Activated naive CD8-positive, alpha-beta T cell treated with anti-CD3 and anti-CD28 coated beads, Interleukin-2, amount 50 U/mL, for 16 hours (primary cell): ENCODE measurements at places on chromosomes 7 and 10.

- DNase-seq = no peak
These were observed 411.5 kb downstream of the SFMBT2 start for GRCh38 chr10:6999232-6999925.

GRCh38 chr7:15612205-15612604 is 50.4 kb upstream of the AGMO start:
- DNase-seq = no peak

DNA sequence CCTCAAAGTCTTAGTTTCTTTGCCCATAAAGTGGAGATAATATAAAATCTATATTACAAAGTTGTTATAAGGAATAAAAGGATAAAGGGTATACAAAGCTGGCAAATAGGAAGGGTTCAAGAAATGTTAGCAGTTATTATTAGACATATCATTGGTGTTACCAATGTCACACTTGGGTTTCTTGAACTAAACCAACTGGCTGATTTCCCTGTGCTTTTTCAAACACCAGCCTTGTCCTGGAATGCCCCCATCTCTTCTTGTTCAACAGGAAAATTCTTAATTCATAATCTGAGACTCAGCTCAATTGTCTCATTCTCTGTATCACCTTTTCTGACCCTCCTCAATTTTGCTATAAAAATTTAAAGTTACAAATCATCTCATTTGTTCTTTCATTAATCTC is 143.7 kb upstream of the LRRTM3 start:
- DNase-seq = no peak

- no peak for DNase-seq
These were observed 10.5 kb downstream of the ZNF282 start for GRCh38 chr7:149205690-149206381.

- DNase-seq = no peak
These were observed 631 bp downstream of the POR start for GRCh38 chr7:75915416-75916156.

DNA sequence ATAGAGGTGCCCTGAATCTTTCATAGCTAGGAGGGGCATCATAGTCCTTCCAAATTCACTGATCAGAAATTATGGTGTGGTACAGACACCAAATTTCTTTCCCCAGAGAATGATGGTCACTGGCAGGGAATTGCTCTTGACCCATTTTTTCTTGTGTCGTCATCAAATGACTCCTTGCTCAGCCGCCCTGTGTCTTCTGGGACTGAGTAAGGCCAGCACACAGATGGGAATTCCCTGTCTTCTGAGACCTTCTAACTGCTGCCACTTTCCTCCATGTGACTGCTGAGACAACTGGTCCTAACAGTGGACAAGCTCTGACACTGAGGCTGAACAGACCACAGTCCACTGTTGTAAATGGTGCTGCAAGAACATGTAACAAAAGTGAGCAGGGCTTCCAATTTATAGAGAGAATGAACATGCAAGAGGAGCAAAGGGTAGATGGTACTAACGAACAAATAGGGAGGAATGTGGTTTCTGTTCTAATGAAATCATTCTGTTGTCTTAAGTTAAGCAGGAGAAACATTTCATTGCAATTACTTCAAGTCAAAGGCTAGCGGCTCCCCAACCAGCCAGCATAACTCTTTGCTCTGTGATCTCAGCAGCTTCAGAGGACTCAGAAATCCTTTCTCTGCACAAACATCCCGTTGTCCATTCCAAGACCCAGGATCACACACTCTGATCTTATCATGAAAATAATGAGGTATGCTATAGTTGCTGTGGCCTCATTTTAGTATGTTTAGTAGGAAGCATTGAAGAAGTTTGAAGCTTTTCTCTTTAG is 235.9 kb upstream of the PRSS1 start:
- DNase-seq = no peak

DNA sequence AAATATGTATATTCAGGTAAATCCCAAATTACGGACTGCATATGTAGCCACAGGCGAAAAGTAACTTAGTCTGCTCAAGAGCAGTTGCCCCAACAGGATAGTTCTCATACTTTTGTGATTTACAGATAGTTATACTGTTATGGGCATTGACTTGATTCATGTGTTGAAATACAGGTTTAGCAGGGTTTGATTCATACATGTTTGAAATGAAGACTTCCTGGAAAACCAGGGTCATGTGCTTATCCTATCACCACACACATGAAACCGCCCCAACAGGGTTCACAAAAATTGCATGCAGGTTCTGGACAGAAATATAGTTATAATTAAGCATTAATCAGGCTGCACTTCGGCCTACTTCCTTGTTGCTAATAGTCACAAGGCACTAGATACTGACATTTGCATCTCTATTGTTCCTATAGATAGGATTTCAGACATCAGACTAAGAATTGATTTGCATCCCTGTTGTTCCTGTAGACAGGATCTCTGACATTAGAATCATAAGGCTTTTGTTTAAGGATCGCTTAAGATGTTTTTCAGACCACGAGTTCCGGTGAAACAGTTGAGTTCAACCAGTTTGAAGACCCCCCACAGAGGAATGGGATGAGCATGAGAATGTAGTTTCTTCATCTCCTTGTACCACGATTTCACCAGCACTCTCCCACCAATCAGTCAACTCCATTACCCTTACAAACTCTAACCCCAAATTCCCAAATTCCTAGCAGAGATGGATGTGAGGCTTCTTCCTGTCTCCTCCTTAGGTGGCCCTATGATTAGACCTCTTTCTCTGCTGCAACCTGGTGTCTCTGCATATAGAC is 2.0 kb upstream of the ZNF398 start:
- no peak for DNase-seq

- no peak for DNase-seq
These were observed 60.8 kb downstream of the OGDH start for GRCh38 chr7:44667190-44667589.

DNA sequence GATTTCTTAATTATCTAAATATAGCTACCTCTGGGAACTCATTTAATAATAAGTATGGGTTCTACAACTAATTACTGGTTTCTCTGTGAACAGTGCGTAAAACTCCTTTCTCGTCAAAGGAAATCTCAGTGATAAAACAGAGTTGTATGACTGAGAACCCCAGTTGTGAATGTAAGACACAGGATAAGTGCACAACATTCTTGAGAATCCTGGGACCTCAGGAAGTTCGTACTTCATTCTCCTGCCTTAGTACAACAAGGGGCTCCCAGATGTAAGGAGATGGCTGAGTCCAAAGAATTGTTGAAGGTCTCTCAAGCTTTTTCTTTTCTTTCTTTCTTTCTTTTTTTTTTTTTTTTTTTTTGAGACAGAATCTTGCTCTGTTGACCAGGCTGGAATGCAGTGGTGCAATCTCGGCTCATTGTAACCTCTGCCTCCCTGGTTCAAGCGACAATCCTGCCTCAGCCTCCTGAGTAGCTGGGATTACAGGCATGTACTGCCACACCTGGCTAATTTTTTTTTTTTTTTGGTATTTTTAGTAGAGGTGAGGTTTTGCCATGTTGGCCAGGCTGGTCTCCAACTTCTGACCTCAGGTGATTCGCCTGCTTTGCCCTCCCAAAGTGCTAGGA is 12.5 kb downstream of the DENND10 start:
- no peak for DNase-seq

DNA sequence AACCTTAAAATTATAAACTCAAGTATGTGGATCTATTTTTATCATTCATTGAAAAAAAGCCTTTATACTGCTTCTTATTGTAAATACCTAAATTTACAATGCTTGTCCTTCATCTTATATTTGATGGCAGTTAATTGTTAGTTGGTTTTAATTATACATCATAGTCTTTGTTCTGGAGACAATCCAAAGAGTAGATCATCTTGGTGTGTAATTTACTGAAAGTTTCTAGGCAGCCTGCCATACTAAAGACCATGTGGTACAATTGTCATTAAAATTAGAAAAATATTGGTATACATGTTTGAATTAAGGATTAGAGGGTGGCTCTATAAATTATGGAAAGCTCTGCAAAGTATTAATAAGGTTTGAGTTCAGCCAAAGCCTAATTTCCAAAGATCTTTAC is 231.4 kb downstream of the KCND2 start:
- no peak for DNase-seq

DNA sequence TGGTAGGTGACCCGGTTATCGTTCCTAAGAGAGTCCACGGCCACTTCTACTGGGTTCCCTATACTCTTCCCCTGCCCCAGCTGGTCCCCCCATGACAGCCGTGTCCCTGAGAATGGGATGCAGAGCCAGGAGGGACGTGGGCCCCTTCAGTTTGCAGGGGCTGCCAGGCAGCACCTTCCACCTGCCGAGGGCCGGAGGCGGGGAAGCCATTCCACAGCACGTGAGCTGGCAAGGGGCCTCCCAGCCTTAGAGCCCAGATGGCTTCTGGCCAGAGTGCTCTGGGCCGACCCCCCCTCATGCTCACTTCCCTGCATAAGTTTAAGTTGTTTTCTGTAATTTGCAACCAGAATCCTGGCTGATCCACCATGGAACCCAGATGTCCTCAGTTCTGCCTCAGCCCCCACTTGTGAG is 39.0 kb downstream of the DIP2C start:
- no peak for DNase-seq

GRCh38 chr10:15300697-15301096 is 70.4 kb downstream of the FAM171A1 start:
- DNase-seq = no peak

GRCh38 chr7:20217193-20217948 is at the start of gene MACC1:
MACC1 (minus strand) TSS chr7:20217384; CDS start chr7:20161862, 55,522 bp downstream.
- no peak for DNase-seq

DNA sequence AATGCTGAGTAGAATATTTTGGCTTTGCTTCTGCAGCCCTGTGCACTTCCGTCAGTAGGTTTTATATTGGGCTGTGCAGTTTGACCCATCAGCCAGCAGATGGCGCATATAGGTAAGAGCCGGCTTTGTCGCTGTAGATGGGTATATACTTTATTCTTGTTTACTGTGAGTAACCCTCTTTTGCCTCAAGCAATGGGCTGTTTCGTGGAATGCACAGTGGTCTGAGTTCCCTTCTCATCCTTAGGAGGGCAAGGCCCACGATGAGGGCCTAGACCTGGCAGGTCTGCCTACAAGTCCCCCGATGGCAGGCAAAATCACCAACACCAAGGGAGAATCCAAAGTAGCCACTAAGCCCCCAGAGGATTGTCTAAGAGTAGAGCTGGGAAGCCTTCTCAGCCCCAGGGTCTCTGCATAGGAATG is 1002.9 kb upstream of the KCND2 start:
- DNase-seq = no peak

- DNase-seq = no peak
These were observed 291.4 kb downstream of the SH2D4B start for GRCh38 chr10:80829151-80829550.

DNA sequence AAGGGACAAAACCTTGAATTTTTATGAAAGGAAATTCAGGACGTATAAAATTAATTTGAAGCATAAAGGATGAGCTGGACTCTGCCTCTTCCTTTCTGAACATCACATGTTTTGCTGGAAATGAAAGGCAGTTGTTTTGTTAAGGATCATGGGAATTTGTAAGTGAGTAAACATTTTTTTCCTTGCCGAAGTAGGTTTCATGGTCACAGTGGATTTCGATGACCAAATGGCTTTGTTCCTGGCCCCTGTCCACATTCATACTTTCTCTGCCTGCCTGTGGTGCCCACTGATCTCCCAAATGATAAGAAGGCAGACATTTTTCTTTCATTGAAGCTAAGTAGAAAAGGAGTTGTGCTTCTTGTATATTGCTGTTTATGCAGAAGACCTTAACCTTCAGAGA is 104.2 kb downstream of the ARID5B start:
- DNase-seq = no peak

DNA sequence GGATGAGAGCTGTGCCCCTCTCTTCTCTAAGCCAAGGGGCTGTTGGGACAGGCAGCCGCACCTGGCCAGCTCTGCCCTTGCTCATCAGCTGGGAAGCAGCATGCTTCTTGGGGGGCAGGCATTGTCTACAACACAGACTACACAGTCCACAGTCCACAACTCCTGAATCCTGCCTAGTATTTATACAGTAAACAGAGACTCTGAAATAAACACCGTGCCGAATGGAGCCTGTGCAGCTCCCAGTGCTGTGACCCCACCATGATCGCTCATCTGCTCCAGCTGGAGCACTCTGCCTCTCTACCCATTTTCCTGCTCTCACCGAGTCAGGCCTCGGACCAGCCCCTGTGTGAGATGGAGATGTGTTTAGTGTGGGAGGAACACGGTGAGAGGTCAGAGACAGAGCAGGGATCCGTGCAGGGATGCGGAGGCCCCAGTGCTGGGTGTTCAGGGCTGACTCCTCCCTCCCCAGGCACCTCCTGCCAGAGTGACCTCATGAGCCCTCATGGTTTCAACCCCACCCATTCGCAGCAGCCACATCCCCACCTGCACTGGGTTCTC is 608.0 kb downstream of the DNAJB6 start:
- DNase-seq = no peak

DNA sequence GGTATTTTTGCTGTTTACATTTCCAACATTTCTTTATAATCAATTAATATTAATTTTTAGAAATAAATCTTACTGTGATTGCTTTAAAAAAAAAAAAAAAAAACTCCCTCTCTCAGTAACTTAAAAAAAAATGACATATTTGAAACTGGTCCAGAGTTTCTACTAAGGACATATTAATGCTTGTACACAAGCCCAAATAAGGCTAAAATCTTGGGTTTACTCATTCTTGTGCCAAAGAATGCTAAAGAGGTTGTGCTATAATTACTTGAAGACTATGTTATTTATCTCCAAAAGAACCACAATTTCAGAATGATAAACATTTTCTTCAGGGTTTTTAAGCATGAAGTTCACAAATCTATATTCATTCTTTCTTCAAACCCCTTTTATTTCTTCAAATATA is 39.4 kb upstream of the PHF14 start:
- no peak for DNase-seq

- DNase-seq = no peak
These were observed 221.7 kb downstream of the CDK14 start for GRCh38 chr7:90817846-90818245.

GRCh38 chr7:5450549-5451327 is 27.1 kb upstream of the TNRC18 start:
- no peak for DNase-seq

DNA sequence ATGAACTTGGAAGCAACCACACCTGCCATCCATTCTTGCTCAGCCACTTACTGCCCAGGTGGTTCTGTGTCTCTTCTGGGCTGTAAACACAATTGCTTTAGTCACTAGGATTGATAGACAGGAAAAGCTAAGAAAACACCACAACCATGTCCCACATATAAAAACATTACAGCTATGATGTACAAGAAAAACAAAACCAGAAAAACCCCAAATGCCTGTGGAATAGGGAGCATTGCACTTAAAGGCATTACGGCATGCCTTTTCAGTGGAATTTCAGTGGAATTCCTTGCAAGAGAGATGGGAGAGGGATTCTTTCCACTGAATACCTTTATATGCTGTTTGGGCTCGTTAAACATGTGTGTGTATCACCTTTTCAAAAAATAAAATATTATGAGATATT is 44.2 kb upstream of the GPR26 start:
- DNase-seq = no peak

DNA sequence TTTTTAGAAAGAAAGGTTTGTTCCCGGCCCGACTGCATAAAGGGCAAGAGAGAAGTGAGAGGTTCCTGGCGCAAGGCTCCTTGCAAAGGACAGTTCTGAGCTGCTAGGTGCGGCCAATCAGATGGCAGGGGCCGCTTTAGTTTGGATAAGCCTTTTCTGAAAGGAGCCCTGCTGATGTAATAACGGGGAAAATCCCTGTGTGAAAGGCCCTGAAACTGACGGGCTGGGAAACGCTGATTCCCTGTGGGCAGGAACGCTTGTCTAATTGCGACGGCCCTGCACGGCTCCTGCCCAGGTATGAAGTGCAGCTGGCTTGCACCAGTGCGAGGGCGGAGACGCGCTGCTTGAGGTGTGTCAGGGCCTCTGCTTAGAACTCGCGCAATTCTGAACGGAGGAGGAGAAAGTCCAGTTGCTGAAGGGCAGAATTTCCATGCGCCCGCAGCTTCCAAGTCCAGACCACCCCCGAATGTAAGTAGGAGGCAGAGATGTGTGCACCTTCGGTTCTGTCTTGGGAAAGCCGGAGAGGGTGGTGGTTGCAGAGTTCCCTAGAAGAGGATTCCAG is 30.5 kb downstream of the TACC2 start:
- DNase-seq = no peak
